ENCODE measurements at places on chromosomes 7 and 10. TPM values are rescaled to one million over a fixed set of nuclear protein-coding genes. Genes with fewer than 3 reads are reported as not detected.

DNA sequence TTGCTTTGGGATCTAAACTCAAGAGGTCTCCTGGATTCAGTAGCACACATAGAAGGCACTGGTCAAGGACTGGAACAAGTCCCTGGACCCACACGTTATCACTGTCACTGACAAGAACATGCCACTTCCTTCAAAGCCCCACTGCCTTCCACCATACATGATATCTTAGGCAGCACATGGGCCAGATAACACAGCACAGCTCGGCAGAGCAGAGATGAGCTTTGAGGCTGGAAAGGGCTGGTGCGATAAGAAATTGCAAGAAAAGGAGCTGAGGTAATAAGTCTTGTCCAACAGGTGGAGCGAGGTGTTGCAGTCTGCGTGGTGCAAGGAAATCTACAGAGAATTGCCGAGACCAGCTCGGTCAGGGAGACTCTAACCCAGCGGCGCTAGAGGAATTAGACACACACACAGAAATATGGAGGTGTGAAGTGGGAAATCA, 139.8 kb upstream of the CDK13 start:
- no peak overlapping the region for H3K4me3 ChIP-seq
- peaks cover 28% of the 10 kb centered on the region for H3K27me3 ChIP-seq
- H3K27ac ChIP-seq, result no peak overlapping the region
- DNase-seq, result no peak

GRCh38 chr7:94216944-94217461, 177.7 kb upstream of the COL1A2 start:
- no peaks in the 10 kb centered on the region for H3K4me1 ChIP-seq
- H3K27me3 ChIP-seq, result peaks cover 10% of the 10 kb centered on the region
- no peak overlapping the region for H3K4me3 ChIP-seq
- no peaks in the 10 kb centered on the region for H3K36me3 ChIP-seq
- no peak overlapping the region for H3K27ac ChIP-seq

- H3K4me3 ChIP-seq, result no peak overlapping the region
- no peak overlapping the region for H3K27ac ChIP-seq
- H3K4me1 ChIP-seq, result no peaks in the 10 kb centered on the region
- H3K36me3 ChIP-seq, result no peaks in the 10 kb centered on the region
- no peak for DNase-seq
Measured at GRCh38 chr10:118952493-118953295, 76.8 kb upstream of the NANOS1 start.

Gene CYP2C19
- not detected for polyA plus RNA-seq

Gene HOXA13
- not detected for polyA plus RNA-seq

Gene SLC29A3
- polyA plus RNA-seq, result 4.3 TPM

Gene RTKN2
- polyA plus RNA-seq, result 0.73 TPM

- no peak overlapping the region for H3K4me3 ChIP-seq
- no peaks in the 10 kb centered on the region for H3K36me3 ChIP-seq
- peaks cover 11% of the 10 kb centered on the region for H3K4me1 ChIP-seq
- H3K27me3 ChIP-seq, result peaks cover 7% of the 10 kb centered on the region
- no peak for DNase-seq
Measured at GRCh38 chr10:6539833-6540232, 40.2 kb downstream of the PRKCQ start.

DNA sequence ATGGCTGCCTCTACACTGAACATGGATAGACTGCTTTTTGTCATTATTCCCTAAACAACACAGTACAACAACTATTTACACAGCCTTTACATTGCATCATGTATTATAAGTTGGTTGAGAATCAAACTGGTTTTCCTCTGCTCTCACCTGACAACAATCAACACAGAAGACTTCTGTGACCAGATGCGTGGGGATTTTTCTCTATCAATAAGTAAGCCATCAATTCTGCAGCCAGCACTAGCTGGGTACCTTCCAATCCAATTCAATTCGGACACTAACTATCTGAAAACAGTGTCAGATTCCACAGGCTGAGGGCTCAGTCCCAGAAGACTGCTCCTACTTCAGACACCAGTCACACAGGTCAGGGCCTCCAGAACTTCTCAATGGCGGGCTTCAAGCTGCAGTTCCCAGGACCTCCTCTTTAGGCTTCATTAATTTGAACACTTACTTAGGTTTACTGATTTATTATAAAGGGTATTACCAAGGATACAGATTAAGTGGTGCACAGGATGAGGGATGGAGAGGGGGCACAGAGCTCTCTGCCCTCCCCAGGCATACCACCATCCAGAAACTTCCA, 36.4 kb upstream of the ASL start:
- H3K27me3 ChIP-seq, result peaks cover 18% of the 10 kb centered on the region
- H3K36me3 ChIP-seq, result no peaks in the 10 kb centered on the region
- no peak for DNase-seq
- no peak overlapping the region for H3K27ac ChIP-seq
- no peak overlapping the region for H3K4me3 ChIP-seq
- peaks cover 6% of the 10 kb centered on the region for H3K4me1 ChIP-seq

Gene GPER1
- not detected for polyA plus RNA-seq

- DNase-seq, result no peak
- H3K4me1 ChIP-seq, result peaks cover 4% of the 10 kb centered on the region
- H3K4me3 ChIP-seq, result no peak overlapping the region
- no peaks in the 10 kb centered on the region for H3K27me3 ChIP-seq
Measured at GRCh38 chr7:11026452-11027359, 53.0 kb downstream of the PHF14 start.

GRCh38 chr7:143069912-143070500, 17.9 kb downstream of the OR6V1 start:
- H3K4me1 ChIP-seq, result peaks cover 21% of the 10 kb centered on the region
- no peaks in the 10 kb centered on the region for H3K36me3 ChIP-seq
- H3K27me3 ChIP-seq, result no peaks in the 10 kb centered on the region
- DNase-seq, result no peak

- DNase-seq, result no peak
- H3K36me3 ChIP-seq, result peaks cover 17% of the 10 kb centered on the region
- peaks cover 6% of the 10 kb centered on the region for H3K27me3 ChIP-seq
Measured at GRCh38 chr10:49662169-49662830, 17.2 kb upstream of the C10orf53 start.

GRCh38 chr7:21651697-21652096, 108.9 kb downstream of the DNAH11 start:
- no peak overlapping the region for H3K27ac ChIP-seq
- H3K4me1 ChIP-seq, result no peaks in the 10 kb centered on the region
- no peaks in the 10 kb centered on the region for H3K36me3 ChIP-seq
- no peak for DNase-seq

Gene ETV1
- polyA plus RNA-seq, result not detected
